Colonic mucosa (tissue), 4 donors: ENCODE measurements at places on chromosomes 1 and 21. TPM values are rescaled to one million over a fixed set of nuclear protein-coding genes. Genes with fewer than 3 reads are reported as not detected.

GRCh38 chr1:207056673-207057072 is 3.6 kb downstream of the PFKFB2 start:
- DNase-seq = peak; percentile 63
- no peaks in the 10 kb centered on the region for H3K27me3 ChIP-seq
- H3K27ac ChIP-seq = peak overlapping the region; percentile 91
- no peaks in the 10 kb centered on the region for H3K36me3 ChIP-seq
- H3K4me3 ChIP-seq = no peak overlapping the region

DNA sequence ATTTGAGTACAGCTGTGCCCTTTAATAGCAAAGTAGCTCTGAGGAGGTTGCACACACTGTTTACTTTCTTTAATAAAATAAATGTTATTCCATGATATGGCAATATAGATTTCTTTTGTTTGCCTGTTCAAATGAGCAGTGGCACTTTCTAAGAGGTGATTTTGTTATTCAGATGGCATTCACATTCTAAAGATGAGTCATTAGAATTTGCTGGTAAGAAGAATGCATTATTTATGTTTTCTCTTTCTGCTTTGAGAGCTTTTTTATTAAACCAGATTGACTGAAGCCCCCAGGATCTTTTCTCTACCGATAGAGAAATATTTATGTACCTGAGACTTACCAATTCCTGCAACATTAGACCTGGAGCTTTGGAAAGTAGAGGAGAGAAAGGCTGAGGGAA is 11.2 kb upstream of the LEPR start:
- no peaks in the 10 kb centered on the region for H3K36me3 ChIP-seq
- no peak overlapping the region for H3K4me3 ChIP-seq
- H3K27ac ChIP-seq = no peak overlapping the region
- DNase-seq = no peak
- no peaks in the 10 kb centered on the region for H3K4me1 ChIP-seq

- H3K4me3 ChIP-seq = no peak overlapping the region
- H3K4me1 ChIP-seq = no peaks in the 10 kb centered on the region
- no peak for DNase-seq
- H3K27ac ChIP-seq = no peak overlapping the region
- no peaks in the 10 kb centered on the region for H3K27me3 ChIP-seq
Observed at GRCh38 chr1:10901891-10902805, 105.7 kb upstream of the CASZ1 start.

DNA sequence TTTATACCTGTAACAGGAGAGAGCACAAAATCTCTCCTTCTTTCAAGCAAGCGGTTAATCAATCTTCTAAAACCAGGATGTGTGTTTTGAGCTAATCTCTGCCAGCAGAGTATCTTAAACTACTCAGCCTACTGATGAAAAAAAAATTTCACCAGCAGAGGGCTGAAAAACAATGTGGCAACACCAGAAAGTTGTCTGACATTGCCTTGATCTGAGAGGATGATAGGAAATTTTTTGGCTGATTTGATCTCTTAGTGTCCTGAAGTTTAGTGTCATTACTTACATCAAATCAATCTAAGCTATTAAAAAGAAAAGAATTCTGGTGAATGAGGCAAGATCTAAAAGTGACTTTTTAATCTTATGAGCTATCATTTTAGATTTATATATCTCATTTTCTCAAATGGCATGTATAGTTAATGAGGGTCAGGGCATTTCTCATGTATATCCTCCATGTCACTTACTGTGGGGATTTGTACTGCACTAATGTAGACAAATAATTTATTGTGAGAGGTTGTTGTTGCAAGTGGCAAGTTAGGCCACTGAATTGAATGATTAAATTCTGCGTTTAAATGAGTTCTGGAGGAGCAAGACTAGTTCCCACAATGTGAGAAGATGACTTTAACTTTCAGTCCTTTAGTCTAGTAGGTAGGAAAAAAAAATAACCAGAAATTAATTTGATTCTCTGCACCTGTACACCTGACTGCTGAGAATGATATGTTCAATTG is 10.9 kb downstream of the ADAMTS1 start:
- H3K4me3 ChIP-seq = no peak overlapping the region
- no peaks in the 10 kb centered on the region for H3K27me3 ChIP-seq
- H3K4me1 ChIP-seq = no peaks in the 10 kb centered on the region
- no peak overlapping the region for H3K27ac ChIP-seq
- H3K36me3 ChIP-seq = no peaks in the 10 kb centered on the region
- DNase-seq = no peak

DNA sequence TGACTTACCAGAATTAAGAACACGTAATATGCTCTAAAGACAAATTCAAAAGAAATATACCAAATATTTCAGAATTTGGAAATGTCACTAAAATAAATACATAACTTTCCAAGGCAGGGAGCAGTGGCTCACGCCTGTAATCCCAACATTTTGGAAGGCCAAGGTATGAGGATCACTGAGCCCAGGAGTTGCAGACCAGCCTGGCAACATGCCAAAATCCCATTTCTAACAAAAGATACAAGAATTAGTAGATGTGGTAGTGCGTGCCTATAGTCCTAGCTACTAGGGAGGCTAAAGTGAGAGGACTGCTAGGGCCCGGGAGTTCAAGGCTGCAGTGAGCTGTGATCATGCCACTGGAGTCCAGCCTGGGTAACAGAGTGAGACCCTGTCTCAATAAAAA is 11.7 kb downstream of the LUZP1 start:
- H3K27ac ChIP-seq = no peak overlapping the region
- no peaks in the 10 kb centered on the region for H3K36me3 ChIP-seq
- DNase-seq = no peak
- H3K4me3 ChIP-seq = no peak overlapping the region
- H3K27me3 ChIP-seq = no peaks in the 10 kb centered on the region
- no peaks in the 10 kb centered on the region for H3K4me1 ChIP-seq

GRCh38 chr1:159076438-159077119 is at the start of gene AIM2:
Gene AIM2 (minus strand): TSS chr1:159076766. CDS start chr1:159073499, 3,267 bp downstream.
- no peaks in the 10 kb centered on the region for H3K27me3 ChIP-seq
- no peak for DNase-seq
- no peaks in the 10 kb centered on the region for H3K4me1 ChIP-seq
- H3K27ac ChIP-seq = peak within 1 kb of the TSS; percentile 39
- H3K4me3 ChIP-seq = no peak within 1 kb of the TSS
- no peaks in the 10 kb centered on the region for H3K36me3 ChIP-seq

DNA sequence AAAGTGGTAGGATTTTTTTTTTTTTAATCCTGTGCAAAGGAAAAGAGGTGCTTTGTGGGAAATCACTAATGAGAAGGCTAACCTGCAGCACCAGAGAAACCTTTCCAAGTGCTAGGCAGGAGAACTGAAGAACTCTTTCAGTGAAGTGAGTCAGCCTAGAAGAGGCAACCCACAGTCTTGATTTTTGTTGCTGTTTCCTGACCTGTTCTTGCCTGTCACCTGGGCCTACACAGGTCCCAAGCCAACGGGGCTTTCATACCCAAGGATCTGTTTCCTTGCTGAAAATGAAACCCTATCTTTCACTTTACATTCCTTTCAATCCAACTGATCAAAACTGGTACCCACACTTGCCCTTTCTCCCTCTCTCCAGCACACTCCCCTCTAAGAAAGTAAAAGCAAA is 7.1 kb upstream of the IKBKE start:
- no peaks in the 10 kb centered on the region for H3K27me3 ChIP-seq
- no peak for DNase-seq
- H3K27ac ChIP-seq = no peak overlapping the region
- H3K36me3 ChIP-seq = no peaks in the 10 kb centered on the region
- no peak overlapping the region for H3K4me3 ChIP-seq

GRCh38 chr1:1173793-1174415 is at the start of gene TTLL10:
Gene TTLL10 (plus strand): TSS chr1:1173880. CDS start chr1:1179216, 5,336 bp downstream.
- peak; percentile 35 for DNase-seq
- peaks cover 6% of the 10 kb centered on the region for H3K4me1 ChIP-seq
- H3K4me3 ChIP-seq = no peak within 1 kb of the TSS
- no peak within 1 kb of the TSS for H3K27ac ChIP-seq
- no peaks in the 10 kb centered on the region for H3K36me3 ChIP-seq

DNA sequence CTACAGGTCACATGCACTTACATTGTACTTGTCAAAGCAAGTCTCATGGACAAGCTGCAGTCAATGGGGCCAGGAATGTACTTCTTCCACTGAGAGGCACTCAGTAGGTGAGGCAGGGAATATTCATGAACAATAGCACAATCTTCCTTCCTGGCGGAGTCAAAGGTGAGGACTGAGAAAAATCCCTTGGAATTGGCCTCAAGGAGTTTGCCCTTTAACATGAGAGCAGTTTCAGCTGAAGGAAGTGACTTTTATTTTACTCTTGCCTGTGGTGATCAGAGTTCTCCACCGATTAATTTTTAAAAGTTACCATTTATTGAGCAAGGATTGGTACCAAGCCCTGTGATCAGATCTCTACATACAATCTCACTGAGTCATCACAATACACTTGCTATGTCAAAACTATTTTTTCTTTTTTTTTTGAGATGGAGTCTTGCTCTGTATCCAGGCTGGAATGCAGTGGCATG is 11.2 kb upstream of the AK2 start:
- no peak for DNase-seq
- no peak overlapping the region for H3K27ac ChIP-seq
- H3K4me1 ChIP-seq = no peaks in the 10 kb centered on the region
- no peak overlapping the region for H3K4me3 ChIP-seq
- no peaks in the 10 kb centered on the region for H3K27me3 ChIP-seq

DNA sequence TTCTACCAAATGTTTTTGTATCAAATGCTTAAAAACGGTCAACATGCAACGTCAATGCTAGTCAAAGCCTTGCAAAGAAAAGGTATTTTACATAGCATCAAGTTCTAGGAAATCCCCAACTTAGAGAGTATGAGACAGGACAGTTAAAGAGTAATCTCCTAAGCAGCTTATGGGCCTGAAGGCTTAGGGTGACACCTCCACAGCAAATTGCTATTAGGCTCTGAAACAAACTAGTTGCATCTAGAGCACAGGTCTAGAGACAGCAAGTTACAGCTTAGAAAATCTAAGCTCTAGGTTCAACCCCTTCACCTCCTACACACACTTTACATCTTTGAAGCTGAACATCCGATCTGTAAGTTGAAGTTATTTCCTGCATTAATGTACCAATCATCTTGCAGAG is 13.7 kb downstream of the PABPC4 start:
- H3K27ac ChIP-seq = no peak overlapping the region
- H3K27me3 ChIP-seq = no peaks in the 10 kb centered on the region
- H3K4me1 ChIP-seq = peaks cover 13% of the 10 kb centered on the region
- DNase-seq = no peak

DNA sequence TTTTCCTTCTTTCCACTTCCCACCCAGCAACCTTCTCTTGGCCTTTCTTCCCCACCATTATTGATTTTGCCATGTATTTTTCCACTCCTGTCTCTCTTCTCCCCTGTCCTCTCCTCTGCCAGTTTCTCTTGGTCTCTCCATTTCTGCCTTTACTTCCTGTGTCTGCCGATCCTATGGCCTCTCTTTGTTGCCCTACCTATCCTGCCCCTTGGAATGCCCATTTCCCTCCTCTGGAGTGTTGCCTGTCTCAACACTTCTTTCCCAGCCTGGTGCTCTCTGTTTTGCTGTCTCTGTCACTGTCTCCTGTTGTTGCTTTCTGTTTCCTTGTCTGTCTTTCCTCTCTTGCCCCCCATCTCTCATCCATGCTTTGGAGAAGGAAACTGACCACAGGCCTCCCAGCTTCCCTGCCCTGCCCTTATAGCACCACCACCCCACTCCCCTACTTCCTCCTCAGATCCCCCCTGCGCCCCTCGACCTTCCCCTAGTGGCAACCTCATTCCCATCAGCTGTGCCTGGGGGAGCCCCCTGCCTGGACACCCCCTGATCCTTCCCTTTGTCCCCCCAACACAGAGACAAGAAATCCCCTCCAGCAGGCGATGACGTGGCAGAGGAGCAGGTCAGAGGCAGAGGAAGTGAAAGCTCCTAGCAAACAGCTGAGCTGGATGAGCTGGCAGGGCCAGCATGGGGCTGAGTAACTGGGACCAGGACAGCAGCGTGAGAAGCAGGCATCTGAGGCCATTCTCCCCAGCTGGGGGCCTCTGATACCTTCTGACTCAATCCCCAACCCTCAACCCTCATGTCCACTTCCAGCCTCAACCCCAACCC is 6.6 kb upstream of the ETV3L start:
- H3K27me3 ChIP-seq = peaks cover 5% of the 10 kb centered on the region
- DNase-seq = no peak

GRCh38 chr1:29677028-29678024 is 441.0 kb downstream of the PTPRU start:
- H3K27ac ChIP-seq = no peak overlapping the region
- no peaks in the 10 kb centered on the region for H3K27me3 ChIP-seq
- DNase-seq = no peak

DNA sequence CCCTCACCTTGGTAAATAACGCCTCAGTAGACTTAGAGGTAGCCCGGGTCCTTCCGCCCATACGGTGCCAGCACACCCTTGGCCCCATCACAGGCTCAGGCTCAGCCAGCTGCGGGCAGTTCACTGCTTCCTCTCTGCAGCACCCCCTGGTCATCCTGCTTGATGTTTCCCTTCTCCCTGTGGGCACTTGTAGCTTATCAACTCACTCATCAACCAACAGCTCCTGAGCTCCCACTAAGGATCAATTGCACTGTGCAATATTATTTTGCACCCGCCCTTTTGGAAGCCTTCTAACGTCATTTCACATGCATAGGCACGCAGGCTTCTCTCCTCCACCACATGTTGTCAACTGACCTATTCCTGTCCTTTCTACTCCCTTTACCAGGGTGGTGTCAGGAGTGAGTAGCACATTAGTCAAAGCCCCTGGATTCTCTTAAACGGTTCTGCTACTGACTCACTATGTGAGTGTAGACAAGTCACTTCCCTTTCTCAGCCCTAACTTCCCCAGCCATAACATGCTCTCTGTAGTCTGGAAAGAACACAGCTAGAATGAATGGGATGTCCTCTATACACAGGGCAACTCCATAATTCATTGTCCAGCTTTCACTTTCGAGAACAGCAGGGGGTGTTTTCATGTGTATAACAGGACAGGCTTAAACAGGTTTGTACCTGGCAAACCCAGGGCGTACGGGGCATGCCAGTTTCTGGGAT is 47.1 kb upstream of the IRF2BP2 start:
- H3K27ac ChIP-seq = peak overlapping the region; percentile 43
- H3K4me1 ChIP-seq = no peaks in the 10 kb centered on the region
- H3K27me3 ChIP-seq = no peaks in the 10 kb centered on the region
- no peak overlapping the region for H3K4me3 ChIP-seq

DNA sequence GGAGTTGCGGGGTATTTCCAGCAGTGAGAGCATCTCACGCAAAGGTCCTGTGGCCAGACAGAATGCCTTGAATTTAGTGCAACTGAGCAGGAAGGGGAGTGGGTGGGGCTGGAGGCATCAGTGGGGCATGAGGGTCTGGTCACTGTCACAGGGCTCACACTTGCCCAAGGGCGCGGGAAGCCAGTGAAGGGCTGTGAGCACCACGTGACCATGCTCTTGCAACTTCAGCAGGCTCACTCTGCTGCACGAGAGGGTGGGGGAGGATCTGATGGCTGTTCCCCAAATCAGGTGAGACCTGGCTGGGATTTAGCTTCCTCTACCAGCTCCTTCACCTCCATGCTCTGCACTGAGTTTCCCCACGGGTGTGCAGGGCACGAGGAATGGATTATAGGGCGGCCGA is 64.2 kb downstream of the PGBD5 start:
- H3K4me1 ChIP-seq = no peaks in the 10 kb centered on the region
- no peak for DNase-seq
- H3K27ac ChIP-seq = no peak overlapping the region
- H3K36me3 ChIP-seq = no peaks in the 10 kb centered on the region
- H3K4me3 ChIP-seq = no peak overlapping the region

Gene FCRLA
- 0.50 TPM for total RNA-seq

Gene TDRD5
- 0.80 TPM for total RNA-seq

Gene WNT3A
- total RNA-seq = not detected

Gene PROK1
- total RNA-seq = not detected

Gene MROH9
- not detected for total RNA-seq

Gene ENO1
- 982 TPM for total RNA-seq

Gene HEYL
- total RNA-seq = 0.91 TPM

Gene ASAP3
- 27.3 TPM for total RNA-seq

Gene BARHL2
- not detected for total RNA-seq

Gene TNFSF4
- total RNA-seq = 0.44 TPM

Gene ZNF644
- 66.2 TPM for total RNA-seq
